ENCODE measurements at places on chromosomes 12 and 14.

DNA sequence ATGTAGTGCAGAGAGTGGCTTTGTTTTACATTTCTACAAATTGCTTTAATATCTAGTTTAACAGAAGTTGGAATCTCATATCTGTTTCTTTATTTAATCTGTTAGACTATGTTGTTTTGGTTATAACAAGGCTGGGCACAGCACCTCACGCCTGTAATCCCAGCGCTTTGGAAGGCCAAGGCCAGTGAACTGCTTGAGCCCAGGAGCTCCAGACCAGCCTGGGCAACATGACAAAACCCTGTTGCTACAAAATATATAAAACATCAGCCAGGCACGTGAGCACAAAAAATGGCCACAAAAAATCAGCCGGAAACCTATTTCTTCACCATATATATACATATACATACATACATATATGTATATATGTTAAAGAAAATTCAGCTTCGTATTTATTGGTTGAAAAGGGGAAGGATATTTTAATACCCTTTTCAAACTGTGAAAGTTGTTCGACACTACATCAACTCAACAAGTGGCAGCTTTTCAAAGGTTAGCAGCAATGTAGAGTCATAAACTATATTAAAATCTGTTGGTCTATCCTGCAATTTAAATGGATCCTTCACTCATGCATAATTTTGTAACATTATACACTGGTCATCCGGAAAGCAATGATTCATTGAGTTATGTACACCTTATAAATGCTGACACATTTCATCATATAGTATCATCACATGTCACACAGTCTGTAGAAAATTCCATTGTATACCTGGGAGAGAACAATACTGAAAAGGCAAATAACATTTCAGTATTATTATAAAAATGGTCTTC is 7.1 kb downstream of the NR2C1 start:
- DNase-seq = no peak

- DNase-seq = peak; percentile 48
Measured at GRCh38 chr14:73786636-73787485, 64.8 kb upstream of the PTGR2 start.

DNA sequence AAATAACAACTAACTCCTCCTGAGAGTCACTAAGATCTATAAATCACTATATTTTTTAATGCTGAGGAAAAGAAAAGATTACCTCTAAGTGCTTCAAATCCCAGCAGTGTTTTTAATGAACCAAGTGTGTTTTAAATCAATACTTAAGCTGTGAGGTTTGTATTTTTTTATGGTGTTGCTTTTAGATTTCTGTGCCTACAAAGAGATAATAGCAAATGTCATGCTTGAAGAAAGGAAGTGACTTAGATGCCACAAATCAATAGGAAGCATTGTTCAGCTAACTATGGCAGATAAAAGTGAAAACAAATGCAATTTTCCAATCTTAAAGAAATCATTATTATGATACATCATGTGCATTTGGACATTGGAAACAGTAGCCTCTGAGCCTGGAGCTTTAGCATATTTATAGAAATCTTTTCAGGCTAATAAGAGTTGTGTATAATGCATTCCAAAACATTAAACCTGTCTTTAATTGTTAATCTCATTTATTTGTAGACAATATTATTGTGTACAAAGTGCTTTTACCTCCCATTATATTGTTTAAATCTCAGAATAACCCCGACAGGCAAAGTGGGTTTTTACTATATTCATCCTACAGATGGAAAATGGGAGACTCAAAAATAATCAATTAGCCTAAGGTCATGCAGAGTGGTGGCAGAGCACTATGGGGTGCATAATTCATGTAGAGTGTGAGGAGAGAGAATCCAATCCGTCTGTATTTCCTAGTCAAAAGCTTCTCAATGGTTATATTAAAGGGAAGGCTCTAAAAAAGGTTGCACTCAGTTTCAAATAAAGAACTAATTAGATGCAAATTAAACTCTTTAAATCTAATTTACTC is 486.2 kb downstream of the NAV3 start:
- no peak for DNase-seq

DNA sequence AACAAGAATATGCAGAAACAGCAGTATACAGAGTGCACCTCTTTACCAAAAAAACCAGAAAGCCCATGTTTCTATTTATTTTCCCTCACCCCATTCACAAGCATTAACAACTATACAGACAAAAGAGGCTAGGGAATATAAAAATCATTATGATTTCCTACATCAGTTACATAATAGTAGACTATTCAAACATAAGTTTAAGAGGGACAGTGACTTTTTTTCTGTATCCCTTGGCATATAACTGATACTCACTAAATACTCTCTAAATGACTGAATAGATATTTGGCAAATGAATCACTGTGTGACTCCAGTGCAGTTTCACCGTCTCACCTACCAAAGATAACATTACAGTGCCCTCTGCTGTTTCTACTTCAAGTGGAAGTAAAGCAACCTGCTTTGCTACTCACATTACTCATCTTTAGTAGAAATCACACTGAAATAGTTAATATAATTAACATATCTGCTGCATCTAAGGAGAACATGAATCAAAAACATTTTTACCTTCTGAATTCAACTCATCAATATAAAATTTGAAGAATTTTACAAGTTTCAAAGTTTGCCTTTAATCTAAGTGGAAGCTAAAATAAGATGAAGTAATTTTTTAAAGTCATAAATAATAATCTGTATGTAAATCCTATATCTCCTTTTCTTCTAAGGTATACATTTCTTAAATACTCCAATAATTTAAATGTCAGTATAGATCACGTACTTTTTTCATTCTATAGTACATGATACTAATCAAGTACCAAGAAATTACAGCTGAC is 103.8 kb downstream of the OSBPL8 start:
- DNase-seq = peak; percentile 95

DNA sequence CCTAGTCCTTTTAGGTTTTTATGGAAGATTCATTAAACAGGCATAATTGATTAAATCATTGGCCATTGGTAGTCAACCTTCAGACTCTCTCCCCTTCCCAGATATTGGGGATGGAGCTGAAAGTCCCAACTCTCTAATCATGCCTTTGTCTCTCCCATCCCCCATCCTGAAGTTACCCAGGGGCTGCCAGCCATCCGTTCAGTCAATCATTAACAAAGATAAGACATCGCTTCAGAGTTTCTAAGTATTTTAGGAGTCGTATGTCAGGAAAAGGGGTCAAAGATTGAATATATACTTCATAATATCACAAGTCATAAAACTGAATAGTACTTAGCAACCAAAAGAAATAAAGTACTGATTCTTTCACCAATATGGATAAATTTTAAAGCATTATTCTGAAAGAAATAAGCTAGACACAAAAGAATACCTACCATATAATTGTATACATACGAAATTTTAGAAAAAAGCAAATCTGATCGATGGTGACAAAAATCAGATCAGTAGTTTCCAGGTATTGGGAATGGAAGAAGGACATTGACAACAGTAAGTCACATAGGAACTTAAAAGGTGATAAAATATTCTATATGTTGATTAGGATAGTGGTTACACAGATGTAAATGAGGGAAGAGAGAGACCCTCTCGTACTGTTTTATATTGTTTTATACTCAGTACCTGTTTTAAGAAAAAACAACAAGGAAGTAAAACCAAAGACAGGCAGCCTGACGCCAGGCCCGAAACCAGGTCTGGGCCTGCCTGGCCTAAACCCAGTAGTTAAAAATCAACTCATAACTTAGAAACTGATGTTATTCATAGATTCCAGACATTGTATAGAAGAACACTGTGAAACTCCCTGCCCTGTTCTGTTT is 414.4 kb downstream of the DAD1 start:
- DNase-seq = no peak

- peak; percentile 65 for DNase-seq
Measured at GRCh38 chr14:35877276-35877675, 51.1 kb downstream of the BRMS1L start.

DNA sequence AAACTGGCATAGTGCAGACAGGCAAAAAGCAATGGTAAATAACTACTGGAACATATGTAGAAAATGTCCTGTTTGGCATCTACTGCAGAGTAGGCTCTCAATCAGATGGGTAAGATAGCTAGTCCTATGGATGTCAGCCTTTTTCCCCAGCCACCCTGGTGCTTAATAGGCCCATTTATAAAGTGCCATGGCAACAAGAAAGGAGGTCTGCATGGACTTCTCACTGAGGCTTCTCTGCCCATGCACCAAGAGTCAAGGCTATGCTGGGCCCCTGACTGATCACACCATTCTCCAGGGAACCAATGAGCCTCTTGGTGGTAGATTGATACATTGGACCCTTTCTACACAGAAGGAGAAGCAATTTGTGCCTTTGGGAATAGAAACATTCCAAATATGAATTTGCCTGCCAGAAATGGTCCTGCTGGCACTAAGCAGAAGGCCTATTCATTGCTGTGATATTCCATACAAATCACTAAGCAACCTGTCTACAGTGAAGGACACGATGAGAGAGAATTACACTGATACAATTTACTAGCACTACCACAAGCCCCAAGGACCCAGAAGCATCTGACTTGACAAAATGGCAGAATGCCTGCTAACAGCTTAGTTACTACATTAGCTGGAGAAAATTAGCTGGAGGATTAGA is 43.8 kb downstream of the RESF1 start:
- peak; percentile 35 for DNase-seq

DNA sequence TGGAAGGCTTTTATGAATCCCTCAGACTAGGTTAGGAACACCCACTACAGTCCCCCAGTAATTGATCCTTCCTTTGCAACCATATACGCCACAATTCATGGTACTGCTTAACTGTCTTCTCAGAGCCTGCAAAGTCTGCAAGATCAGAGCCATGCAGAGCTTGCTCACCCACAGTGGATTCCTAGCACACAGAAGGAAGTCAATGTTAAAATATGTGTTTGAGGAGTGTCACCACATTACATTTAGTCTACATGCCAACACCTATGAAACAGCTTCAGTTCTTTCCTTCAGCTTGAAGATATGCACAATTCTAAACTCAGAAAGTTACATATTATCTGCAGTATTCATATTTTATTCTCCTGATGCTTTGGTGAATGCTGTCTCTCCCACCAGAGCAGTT is 138.5 kb downstream of the NDUFA12 start:
- no peak for DNase-seq

GRCh38 chr12:124369055-124369826 is 74.3 kb downstream of the RFLNA start:
- DNase-seq = peak; percentile 96

DNA sequence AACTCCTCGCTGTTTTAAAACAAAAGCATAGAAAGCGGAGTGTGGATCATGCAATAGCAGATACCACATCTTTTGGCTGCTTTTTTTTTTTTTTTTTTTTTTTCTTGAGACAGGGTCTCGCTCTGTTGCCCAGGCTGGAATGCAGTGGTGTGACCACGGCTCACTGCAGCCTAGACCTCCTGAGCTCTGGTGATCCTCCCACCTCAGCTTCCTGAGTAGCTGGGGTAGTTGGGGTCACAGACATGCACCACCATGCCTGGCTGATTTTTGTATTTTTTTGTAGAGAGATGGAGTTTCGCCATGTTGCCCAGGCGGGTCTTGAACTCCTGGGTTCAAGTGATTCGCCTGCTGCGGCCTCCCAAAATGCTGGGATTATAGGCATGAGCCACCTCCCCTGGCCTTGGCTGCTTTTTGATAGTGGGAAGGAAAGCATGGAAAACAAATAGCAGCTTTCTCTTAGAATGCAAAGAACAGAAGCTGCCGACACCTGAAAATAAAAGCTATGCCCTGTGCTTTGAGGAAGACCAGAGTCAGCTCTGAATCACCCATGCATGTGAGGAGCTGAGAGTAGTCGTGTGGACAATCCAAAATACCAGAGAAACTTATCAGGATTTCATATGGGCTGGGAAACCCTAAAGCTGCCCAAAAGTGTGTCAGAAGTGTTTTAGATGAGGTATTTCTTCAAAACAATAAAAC is 3.6 kb upstream of the ELK3 start:
- DNase-seq = peak; percentile 30

All from choroid plexus epithelial cell (primary cell).